ENCODE measurements at places on chromosomes 12 and 14.
A peak's percentile ranks its signal among the peaks of the same experiment; 100 is the strongest.

- DNase-seq = peak; percentile 70
Observed at GRCh38 chr12:49121047-49121696, 10.0 kb downstream of the TUBA1B start.

DNA sequence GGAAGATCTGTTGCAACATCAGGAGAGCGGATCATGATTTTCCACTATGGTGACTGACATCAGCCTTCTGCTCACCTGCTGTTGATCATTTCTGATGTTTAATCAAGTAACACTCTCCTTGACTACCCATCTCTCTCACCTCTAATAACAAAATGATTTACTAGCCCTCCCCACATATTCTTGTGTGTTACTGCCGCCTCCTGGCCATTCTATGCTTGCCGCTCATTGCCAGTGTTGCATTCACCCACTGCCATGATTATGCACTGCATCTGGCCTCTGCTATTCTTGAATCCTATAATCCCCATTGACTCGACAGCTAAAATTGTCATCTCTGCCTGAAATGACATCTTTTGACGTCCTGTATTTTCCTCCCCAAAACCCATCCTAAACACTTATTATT lies 113.8 kb downstream of the RERGL start:
- no peak for DNase-seq

DNA sequence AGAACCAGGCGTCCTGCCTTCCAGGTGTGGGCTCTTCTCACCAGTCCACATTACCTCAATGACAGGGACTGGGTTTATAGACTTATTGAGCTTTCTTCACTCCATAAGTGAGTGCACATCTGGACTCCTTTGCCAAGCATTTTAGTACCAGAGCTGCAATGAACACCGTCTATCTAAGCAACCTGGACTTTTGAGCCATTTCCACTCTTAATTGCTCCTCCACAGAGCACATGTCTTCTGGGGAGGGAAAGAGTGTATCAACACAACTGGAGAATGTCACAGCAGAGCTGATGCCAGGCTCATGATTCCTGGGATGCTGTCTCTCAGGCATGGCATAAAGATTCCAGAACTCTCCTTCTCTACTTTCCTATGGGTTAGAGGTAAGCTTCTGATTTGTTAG lies 43.0 kb upstream of the BDKRB2 start:
- DNase-seq = no peak

- DNase-seq = no peak
Observed at GRCh38 chr14:50452296-50452695, 55.6 kb upstream of the CDKL1 start.

GRCh38 chr14:99277530-99277929 lies 5.5 kb upstream of the BCL11B start:
- no peak for DNase-seq

DNA sequence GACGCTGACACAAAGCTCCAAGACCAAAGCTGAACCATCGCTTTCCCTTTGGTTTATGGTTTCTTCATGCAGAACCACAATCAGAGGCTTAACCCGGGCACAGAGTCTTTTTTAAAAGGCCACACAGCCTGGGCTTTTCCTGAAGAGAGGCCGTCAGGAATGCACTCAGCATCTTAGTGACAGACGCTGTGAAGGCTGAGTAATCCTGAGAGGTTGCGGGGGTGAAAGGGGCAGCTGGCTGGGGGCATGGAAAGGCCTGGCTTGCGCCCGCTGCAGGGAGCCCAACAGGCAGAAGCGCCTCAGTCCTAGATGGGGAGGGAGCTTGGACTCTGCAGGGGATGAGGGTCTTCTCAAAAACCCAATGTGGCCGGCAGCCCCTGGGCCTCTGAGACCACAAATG lies 13.6 kb downstream of the CTDSP2 start:
- no peak for DNase-seq

DNA sequence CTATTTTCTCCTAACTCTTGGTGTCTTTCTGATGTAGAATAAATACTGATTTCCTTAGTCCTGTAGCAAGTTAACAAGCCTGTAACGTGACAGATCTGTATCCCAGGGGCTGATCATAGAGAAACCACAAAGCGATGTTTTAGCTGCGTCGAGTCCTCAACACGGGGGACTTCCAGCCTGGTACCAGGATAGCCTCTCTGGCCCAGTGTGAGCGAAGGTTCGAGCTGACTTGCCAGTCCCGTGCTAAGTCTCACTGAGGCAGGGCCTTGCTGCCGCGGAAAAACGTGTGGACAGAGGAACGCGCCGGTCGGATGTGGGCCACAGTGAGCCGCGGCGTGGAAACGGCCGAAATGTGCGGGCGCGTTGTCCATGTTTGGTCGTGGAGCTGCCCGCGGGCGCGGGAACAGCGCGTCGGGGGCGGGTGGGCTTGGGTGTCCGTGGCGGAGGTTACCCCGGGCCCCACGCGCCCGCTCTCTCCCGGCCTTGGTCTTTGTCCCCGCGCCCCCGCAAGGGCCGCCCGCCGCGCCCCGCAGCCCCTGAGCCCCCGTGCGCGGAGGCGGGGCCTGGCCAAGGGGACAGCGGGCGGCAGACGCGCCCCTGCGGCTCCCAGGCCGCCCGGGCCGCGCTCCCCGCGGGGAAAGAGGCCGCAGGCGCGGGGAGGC lies 531 bp upstream of the EML1 start:
- DNase-seq = no peak

GRCh38 chr12:126811391-126811790 lies 1455.6 kb upstream of the TMEM132C start:
- DNase-seq = no peak

DNA sequence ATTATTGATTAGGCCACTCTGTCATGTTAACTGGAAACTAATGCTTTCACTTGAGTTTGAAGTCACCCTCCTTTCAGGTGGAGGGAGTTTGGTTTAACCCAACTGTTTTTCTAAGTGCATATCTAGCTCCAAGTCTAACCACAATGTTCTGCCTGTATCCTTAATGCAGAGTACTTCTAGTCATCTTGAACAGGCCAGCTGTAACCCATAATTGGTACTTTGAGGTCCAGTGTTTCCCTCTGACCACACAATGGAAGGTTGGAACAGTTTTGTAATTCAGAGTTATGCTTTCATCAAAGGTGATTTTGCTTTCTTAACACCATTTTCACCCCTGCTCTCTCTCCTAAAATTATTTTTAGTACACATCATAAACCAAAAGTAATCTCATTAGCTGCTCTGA lies 237.2 kb upstream of the DCN start:
- no peak for DNase-seq

- no peak for DNase-seq
Observed at GRCh38 chr12:130083734-130084133, 78.5 kb upstream of the FZD10 start.

DNA sequence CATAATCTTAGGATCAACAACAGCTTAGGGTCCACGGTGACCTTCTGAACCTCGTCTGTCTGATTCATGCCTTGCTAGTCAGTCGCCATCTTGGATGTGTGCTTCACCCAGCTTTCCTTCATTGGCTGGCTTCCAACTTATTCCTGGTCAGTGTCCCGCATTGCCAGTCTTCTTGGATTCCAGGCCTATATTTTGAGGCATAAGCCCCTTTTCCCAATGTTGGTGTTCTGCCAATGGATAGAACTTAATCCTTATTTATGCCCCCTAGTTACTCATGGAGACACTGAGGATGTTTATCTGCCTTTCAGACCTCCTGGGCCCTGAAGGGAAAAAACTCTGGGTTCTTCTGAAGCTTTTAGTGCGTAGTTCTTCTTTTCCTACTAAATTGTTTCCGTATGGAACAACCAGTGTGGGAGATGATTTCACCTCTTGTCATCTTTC lies 5.8 kb downstream of the JDP2 start:
- DNase-seq = no peak

GRCh38 chr12:65123435-65124063 lies 2.4 kb upstream of the WIF1 start:
- peak; percentile 60 for DNase-seq

GRCh38 chr12:10582704-10583103 lies 30.7 kb downstream of the MAGOHB start:
- no peak for DNase-seq

DNA sequence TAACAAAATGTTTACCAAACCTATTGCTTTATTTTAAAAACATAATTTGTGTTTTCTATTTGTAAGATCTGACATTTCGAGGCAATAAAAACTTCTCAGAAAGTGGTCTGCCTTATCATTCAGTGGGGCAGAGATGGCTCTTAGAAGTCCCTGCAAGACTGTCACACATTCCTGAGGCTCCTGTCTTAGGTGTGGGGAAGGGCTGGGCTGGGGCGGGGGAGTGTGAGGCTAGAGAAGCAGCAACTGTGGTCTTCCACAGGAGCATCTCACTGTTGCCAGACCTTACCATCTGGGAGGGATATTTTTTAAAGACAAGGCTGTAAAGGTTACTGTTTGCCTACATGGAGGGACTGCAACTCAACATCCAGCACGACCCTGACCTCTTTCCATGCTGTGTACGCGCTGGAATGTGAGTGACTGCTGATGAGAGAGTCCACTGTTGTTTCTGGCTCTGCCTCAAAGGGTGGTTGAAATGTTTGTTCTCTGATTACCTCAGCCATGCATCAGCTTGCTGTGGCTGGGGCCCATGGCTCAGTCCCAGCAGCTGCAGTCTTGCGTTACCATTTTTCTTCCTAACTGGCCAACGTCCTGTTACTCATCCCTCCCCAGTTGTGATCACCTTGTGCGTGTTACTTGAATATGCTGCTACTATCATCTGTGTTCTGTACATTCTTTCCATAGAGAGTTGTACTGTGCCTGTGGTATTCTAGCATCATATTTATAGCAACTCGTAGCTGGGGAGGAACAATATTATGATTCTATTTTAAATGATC lies 12.4 kb downstream of the ERG28 start:
- no peak for DNase-seq

GRCh38 chr12:5910790-5911548 lies 34.1 kb downstream of the ANO2 start:
- DNase-seq = no peak

- DNase-seq = no peak
Observed at GRCh38 chr12:115657081-115658013, 620.1 kb downstream of the MED13L start.

GRCh38 chr12:118853634-118854033 lies 127.7 kb upstream of the SRRM4 start:
- DNase-seq = no peak

- no peak for DNase-seq
Observed at GRCh38 chr12:51160814-51161459, 12.0 kb downstream of the TFCP2 start.

DNA sequence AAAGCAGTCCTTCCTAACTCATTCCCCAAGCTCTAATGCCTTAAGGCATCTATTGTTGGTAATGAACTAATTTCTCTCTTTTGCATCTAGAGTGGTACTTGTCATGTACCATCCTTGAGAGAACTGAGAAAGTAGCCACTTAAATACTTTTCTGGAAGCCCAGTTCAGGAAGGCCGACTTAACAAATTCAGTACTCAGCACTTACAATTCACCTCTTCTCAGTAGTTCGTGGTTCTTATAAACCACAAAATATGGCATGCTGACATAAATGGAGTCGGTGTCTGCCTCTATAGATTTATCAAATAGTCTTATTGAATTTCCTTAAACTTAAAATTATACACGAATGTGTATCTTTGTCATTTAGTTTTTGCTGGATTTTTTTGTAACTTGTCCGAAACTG lies 9.4 kb upstream of the COCH start:
- no peak for DNase-seq

GRCh38 chr14:22184157-22184829 lies 404.7 kb downstream of the DAD1 start:
- no peak for DNase-seq

DNA sequence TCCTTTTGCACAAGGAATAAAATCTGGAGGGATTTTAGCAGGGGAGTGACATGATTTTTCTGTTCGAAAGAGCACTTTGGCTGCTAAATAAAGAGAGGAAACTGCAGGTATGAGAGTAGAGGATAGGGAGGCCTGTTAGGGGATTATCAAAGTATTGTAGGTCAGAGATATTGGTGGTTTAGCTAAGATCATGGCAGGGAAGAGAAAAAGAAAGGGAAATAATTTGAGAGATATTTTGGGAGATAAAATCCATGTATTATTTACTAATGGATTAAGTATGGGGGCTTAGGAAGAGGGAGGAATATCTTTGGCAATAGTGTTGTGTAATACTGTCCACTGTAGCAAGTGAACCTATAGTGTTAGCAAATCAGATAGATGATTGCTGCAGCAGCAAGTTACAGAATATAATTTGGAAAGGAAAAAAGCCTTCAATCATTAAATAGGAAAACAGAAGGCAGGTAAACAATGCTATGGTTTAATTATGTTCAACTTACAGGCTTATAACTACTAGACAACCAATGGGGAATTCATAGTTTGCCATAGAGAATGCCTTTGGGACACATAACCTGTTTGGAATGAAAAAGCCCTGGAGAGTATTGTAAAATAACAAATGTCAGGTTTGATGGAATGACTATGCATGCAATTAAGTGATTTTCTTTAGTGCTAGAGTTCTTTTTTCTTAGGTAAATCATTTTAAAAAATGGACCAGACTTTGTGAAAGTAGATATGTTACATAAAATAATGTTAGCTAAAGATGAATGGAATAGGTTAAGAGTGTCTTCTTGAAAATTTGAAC lies 50.5 kb downstream of the ADIPOR2 start:
- no peak for DNase-seq
